ENCODE measurements at places on chromosomes 1 and 21.

GRCh38 chr1:45348966-45349677 lies 8.9 kb upstream of the MUTYH start:
- DNase-seq: no peak

DNA sequence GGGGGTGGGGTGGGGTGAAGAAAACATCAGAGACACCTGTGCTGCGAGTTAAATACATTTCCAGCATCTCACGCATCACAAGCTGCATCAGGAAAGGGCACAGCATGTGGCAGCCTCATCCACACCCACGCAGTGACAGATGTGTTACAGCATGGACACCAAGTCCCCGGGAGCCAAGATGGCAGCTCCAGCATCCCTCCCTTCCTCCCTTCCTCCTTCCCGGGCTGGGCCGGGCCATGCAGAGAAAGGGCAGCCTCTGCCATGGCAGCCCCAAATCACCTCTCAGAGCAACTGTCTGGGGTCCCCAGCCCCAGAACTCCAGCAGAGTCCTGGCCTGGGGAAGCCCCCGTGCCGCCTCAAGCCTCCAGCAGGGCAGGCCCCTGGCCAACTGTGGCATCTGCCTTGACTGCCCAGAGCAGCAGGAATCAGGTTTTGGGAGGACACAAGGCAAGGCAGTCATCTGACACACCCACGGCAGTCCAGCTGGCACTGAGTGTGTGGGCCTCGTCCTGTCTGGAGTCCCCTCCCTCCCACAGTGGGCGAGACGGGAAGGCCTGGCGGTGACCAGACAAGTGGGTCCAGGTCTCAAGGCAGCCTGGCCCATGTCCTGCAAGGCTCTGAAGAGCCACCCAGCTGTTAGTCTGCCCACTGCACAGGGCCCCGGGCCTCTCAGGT lies 6.2 kb downstream of the SMIM1 start:
- no peak for DNase-seq

GRCh38 chr1:186617926-186618325 lies 62.3 kb downstream of the PTGS2 start:
- no peak for DNase-seq

- no peak for DNase-seq
Measured at GRCh38 chr21:46637952-46638746, 2.7 kb downstream of the PRMT2 start.

- DNase-seq: no peak
Measured at GRCh38 chr1:114128293-114128692, 25.4 kb downstream of the SYT6 start.

DNA sequence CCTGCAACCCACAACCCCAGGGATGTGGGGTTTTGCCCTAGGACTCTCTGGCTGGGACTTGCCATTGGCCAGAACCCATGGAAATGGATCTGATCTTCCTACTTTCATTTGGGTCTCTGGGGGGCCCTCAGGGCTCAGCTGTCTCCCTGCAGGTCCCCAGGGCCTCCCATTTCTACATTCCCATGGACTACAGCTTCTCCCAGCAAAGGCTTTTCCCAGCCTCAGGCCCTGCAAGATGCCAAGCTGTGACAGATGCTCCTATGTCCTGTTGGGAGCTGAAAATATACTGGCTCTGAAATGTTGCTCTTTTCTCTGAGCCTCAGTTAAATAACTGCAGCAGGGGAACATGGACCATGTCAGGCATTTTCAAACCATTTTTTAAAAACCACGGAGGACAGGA lies 99.5 kb upstream of the IGSF21 start:
- DNase-seq: no peak

GRCh38 chr1:244011271-244011670 lies 39.8 kb upstream of the ZBTB18 start:
- DNase-seq: no peak

DNA sequence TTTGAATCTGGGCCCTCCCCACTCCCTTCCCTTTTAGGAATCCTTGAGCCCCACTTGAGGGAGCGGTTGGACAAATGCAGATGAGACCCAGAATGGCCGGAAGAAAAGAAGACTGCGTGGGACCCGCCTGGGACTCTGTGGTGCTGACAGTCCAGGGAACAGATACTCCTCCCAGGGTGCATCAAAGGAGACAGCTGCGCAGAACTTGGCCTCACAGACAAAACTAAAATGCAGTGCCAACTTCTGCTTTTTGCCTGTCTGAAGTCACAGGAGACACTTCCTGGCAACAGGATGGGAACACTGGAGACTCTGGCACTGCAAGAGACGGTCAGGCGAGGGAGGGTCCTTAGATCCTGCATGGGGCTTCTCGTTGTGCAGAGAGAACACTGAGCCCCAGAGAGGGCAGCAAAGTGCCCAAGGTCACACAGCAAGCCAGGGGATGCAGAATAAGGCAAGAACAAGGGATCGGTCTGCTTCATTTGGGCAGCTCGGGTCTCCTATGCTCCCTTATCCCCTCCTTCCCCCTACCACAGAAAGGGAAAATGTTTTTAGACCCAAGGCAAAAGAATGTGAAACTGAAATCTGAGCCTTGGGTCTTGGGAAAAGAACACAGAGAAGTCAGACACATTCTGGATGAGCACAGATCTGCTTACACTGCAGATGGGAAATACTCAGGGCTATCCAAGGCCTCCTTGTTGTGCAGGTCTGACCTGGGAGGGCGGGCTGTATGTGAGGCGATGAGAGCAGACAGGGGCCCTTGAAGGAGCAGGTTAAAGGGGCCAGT lies 182.4 kb downstream of the TRABD2B start:
- DNase-seq: no peak

Measured in C1 segment of cervical spinal cord (tissue), 14 donors.